ENCODE measurements at places on chromosomes 6 and 20.

DNA sequence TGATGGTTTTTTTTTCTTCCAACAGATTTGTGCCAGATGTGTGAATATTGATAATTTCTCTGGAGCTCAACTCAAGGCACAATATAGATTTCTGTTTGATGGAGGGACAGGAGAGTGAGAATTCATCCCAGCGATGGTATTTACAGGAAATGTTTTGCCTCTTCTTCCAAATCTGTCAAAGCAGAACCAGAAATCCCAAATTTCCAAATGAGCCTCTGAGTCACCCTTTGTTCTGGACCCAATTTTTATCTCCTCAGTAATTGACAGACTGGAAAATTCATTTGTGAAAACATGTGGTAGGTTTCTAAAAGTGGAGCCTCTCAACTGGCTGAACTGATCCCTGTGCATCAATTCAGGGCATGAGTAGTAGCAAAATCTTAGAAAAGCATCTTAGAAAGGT lies 223.2 kb upstream of the TSHZ2 start:
- DNase-seq, result no peak

DNA sequence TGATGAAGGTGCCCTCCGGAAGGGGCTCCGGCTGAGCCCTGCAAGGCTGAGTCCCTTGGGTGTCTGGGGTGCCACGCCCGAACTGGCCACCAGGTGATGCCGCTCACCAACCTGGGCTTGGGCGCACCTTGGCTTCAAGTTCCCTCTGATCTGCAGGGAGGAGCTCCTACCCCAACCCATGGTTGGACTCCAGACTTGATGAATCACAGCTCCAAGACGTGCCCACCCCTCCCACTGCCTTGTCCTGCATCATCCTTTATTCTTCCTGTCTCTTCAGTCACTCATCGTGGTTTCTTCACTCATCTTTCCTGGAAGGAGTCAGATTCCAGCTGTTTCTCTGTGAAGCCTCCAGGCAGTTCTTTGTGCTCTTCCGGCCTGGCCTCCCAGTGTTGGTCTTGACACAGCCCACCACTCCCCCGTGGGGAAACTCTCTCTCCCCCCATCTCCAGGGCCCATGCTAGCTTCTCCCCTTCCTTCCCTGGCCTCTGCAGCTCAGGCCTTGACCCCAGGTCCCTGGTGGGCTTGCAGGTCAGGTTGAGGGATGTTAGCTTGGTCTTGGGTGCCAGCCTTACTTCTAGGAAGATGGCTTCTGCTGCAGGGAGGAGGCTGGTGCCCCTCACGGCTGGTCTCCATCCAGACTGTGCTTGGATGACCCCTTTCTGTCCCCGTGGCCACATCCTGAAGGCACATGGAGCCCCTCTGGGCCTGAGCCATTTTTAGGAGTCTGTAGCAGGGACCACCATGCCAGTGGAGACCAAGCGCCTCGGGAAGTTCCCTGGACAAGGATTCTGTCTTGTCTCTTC lies 2.6 kb upstream of the ZBP1 start:
- peak; percentile 51 for DNase-seq

- no peak for DNase-seq
Measured at GRCh38 chr6:41545247-41545702, 906 bp upstream of the FOXP4 start.

GRCh38 chr6:25454136-25454535 lies 175.0 kb downstream of the CARMIL1 start:
- no peak for DNase-seq

DNA sequence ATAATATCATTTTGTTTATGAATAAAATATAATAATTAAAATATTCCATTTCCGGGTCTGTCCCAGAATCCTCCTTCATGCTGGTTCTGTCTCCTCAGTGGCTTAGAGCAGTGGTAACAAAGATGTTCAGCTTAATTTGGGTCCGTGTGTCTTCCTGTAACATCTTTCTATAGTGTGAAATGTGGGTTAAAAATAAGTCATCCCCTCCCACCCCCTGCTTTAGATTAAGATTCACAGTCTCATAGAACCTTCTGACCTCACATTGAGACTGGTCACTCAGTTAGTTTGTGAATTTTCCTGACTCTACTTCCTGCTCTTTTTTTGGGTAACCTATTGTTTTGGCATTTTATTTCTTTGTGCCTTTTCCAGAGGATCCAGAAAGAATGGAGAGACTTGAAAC lies 55.2 kb downstream of the SLX4IP start:
- no peak for DNase-seq

GRCh38 chr20:51665543-51666118 lies 102.6 kb downstream of the ATP9A start:
- no peak for DNase-seq

DNA sequence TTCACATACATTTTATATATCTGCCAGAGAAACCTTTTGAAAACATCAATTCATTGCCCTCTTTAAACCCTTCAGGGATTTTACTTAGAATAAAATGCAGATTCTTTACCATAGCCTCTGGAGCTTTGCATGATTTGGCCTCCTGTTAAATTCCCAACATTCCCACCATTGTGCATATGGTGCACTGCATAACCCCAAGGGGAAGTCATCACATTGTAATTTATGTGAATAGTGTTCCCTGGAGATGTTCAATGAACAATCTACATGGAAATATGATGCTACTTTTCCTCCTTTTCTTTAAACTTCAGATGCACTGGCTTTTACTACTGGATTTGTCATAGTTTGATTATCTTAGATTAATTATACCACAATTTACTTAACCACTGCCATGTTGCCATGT lies 94.7 kb downstream of the PHF3 start:
- no peak for DNase-seq

DNA sequence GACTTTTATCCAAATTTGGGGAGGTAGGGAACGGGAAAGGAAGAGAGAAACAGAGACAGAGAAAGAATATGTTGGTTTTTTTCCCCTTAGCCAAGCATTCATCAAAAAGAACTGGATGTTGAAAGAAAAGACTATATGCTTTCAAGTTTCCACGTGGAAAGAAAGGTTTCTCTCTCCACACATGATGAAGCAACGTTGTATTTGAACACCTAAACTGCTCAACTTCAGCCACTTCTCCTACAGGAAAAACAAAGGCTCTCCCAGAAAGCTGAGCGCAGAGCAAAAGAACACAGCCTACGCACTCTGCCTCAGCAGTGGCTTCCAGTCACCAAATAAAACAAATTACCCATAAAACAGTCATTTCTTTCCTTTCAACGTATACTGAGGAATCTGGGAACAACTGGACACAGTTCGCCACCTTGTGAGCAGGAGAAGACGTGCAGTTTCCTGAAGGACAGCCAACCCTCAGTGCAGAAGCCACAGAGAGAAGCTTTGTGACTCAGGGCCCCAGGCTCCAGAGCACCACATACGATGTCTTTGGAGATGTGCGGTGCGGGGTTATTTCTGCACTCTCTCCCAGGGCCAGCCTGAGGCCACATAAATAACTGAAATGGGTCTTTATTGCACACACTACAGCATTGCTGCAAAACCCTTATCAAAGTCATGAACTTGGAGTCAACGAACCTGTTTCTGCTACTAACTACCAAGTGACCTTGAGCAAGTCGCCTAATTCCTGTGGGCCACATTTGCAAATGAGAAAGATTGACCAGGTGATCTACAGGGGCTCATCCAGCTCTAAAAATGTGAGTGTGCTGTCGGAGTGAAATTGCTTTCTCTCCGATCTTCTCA lies 10.1 kb downstream of the IL17F start:
- peak; percentile 37 for DNase-seq

DNA sequence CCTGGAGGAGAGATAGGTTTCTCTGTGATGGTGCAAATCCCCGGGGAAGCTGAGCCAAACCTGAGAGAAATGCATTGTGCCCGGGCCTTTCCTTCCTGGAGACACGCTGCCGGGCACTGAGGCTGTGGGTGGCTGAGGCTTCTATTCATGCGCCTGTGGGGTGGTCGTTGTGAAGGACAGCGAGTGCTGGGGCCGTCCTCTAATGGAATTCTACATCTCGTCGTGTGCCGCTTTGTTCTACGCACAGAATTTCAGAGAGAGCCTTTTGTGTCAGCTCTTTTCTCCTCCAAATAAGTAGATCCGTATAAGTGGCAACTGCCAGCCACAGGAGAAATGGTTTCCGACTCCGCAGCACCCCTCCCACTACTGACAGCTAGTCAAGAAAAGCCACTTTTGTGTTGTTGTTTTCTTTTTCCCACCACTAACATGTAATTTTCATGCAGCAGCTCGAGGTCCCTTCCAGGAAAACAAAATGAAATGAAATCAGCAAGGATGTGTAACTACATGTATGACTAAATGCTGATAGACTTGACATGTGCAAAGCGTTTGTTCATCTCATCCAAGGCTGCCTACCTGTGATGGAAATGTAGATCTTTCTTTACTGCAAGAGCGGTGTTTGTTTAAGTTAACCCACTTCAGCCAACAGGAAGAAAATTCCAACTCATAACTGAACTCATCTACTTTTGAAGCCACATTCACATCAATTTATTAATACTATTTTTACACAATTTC lies 26.4 kb upstream of the PXDC1 start:
- DNase-seq, result no peak

DNA sequence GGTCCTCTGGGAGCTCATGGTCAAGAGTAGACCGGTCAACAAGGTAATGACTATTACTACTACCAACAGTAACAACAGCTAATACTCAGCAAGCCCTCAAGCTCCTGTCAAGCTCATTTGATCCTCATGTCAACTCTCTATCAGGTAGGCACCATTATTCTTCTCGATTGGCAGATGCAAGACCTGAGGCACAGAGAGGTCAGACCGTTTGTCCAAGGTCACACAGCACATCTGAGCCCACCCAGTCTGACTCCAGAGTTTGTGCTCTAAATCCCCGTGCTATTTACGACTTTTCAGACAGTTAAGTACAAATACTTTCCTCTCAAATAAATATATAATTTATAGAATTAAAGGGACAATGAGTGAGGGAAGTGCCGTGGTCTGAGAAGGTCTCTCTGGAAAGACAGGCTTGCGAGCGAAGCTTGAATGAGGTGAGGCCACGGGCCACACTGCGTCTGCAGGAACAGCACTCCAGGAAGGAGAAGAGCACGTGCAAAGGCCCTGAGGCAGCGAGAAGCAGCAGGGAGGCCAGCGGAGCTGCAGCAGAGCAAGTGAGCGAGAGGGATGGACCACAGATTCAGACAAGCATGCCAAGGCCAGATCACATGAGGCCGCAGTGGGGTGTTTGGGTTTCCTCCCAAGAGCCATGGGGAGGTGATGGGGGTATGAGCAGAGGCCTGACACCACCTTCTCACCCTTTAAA lies 117.3 kb downstream of the PREX1 start:
- no peak for DNase-seq

DNA sequence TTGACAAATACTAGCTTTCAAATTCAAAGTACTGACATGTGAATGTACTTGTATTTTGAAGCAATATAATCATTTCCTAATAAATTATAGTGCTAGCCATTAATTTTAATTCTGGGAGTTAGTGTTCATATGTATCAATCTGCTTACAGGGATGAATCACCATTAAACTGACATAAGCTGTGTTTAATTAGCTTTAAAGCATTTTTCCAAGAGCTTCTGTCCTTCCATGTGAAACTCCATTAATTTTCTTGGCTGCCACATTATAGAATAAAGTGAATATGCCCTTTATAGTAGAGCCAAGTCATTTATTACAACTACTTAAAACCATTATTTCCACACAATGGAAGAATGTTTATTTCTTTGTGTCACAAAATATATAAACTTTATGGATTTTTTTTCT lies 150.8 kb downstream of the COL21A1 start:
- no peak for DNase-seq

DNA sequence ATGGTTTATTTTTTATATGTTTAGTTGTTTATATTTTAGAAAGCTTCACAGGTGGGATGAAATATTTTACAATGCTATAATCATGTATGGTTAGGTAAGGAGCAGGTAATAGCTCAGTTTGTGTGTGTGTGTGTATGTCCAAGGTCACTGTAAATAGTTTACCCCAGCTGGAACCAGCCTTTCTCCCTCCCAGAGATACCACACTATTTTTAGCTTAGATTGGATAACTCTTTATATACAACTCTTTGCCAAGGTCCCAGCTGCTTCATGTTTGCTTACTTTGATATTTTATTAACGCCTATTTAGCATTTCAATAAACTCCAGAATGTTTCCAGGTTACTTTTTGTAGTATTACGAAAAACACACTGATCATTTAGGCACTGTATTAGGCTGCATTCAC lies 1.8 kb upstream of the PEX7 start:
- no peak for DNase-seq

DNA sequence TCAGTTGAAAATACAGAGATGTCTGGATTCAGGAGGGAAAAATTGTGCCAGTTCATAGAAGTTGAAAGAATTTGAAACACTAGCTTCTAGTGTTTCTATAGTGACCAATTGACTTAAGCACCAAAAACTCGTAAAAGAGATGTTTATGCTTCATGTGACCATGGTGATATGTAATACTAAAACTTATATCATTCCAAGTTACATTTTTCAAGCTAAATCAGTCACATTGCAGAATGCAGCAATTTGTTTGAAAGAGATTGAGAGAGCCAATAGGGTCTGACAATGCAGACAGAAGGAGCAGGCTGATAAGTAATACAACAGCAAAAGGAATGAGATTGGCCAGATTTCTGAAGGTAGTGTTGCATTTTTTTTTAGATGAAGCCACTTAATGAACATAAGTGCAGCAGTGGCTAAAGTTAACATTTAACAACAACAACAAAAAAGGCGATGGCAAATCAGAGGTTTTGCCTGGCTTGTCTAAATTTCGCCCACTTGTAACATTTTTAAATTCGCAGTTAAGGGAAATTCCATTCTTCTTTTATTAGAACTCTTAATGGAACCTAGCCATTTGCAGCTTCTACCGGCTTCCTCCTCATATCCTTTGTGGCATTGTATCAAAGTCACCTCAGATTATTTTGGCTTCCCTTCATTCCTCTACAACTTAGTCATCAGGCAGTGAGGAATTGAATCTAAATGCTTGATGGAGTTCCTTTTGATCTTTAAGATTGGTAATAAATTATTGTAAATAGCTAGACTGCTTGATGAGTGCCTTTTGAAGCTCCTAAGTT lies 484.0 kb upstream of the SOX4 start:
- no peak for DNase-seq

- no peak for DNase-seq
Measured at GRCh38 chr6:87975561-87975960, 72.1 kb upstream of the SPACA1 start.

- no peak for DNase-seq
Measured at GRCh38 chr6:78513856-78514255, 353.5 kb upstream of the IRAK1BP1 start.

DNA sequence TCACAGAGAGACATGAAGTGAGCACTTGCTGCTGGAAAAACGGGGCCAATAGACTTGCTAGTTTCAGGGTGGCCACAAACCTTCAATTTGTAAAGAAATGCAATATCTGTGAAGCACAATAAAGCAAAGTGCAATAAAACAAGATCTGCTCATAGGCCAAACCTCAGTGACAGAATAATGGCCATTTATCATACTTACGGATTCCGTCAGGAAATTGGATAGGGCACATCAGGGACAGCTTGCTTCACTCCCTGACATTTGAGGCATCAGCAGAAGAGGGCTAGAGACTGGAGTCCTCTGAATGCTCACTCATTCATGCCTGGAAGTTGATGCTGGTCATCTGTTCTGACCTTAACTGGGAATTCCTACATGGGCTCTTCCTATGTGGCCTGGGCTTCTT lies 165.5 kb upstream of the OPRM1 start:
- DNase-seq, result no peak

Data from T-helper 2 cell treated with Interferon-gamma antibody and Interleukin-4, amounts not matched to agents 5 μg/mL and 100 μg/mL, for 36 hours (primary cell).